ENCODE measurements at places on chromosomes 4 and X. TPM values are rescaled to one million over a fixed set of nuclear protein-coding genes. Genes with fewer than 3 reads are reported as not detected.

DNA sequence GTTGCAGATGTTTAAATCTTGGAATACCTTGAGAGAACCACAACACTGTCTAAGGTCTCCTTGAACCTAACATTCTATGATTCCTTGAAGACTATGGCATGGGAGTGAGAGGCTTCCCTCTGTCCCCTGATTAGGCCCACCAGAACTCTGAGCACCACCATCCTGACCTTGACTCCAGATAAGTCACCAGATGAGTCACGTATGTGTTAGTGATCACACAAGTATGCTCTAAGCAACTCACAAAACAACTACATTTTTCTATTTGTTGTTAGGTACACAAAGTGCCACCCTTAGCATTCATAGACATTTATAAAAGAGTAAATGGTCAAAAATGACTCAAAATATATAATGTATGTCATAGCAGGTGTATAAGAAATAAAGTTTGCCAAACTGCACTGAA, 252.9 kb upstream of the CXXC4 start:
- no peak overlapping the region for H3K4me3 ChIP-seq
- DNase-seq: no peak
- H3K36me3 ChIP-seq: no peaks in the 10 kb centered on the region

DNA sequence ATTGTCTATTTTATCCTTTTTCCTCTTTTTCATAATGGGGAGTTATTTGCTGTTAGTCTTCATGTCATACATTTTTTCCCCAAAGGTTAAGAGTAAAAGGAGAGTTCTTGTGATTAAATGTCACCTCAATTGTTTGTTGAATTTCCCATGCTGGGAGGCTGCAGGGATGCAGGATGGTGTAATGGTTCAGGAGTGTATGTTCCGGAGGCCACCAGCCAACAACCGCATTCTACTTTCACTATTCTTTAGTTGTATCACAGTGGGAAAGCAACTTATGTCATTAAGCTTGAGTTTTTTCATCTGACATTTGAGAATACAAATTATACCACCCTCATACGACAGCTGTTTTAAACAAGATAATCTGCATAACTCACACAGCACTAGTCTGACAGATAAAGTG, 15.4 kb downstream of the AFP start:
- DNase-seq: no peak
- H3K27me3 ChIP-seq: no peaks in the 10 kb centered on the region

DNA sequence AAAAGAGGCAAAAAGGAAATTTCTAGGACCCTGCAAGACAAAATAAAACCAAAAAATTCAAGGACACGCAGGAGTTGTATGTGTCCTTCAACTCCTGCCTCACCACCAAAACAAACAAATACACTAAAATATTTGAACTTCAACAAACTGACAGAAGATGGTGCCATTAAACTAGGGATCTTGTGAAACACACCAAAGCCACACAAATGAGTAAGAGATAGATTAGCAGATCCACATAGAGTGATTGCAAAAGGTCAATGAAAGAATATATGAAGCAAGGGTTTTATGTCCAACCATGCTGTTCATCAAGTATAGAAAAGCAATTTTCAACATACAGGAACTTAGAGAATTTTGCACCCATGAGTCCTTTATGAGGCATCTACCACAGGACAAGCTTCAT, 40.1 kb upstream of the SCML1 start:
- H3K4me1 ChIP-seq: no peaks in the 10 kb centered on the region
- H3K27ac ChIP-seq: no peak overlapping the region
- no peaks in the 10 kb centered on the region for H3K36me3 ChIP-seq
- no peak for DNase-seq
- no peak overlapping the region for H3K4me3 ChIP-seq

- H3K27me3 ChIP-seq: no peaks in the 10 kb centered on the region
- no peak overlapping the region for H3K27ac ChIP-seq
- H3K36me3 ChIP-seq: no peaks in the 10 kb centered on the region
- H3K4me1 ChIP-seq: peaks cover 53% of the 10 kb centered on the region
- DNase-seq: no peak
These were observed 32.6 kb upstream of the SPON2 start for GRCh38 chr4:1204828-1205585.

- H3K4me3 ChIP-seq: no peak overlapping the region
- H3K27ac ChIP-seq: no peak overlapping the region
- H3K4me1 ChIP-seq: no peaks in the 10 kb centered on the region
- no peak for DNase-seq
- H3K27me3 ChIP-seq: no peaks in the 10 kb centered on the region
These were observed 223.0 kb downstream of the PAPSS1 start for GRCh38 chr4:107497054-107497453.

DNA sequence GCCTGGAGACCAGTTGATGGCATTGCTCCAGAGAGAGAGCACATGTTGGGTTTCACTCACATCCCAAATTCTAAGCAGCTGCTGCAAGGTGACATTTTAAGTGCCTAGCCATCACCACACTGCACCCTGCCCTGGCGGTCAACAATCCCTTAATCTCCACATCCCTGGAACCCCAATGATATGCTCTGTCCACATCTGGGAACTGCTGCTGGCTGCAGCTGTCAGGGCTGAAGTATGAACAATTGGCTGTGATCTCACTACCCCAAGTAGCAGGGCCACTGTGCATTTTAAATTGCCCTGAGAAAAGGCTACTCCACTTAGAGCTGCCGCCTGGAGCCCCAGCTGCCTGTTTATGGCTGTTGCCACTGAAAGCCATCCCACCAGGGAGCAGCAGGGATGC, 190.6 kb downstream of the ACTRT1 start:
- no peak for DNase-seq
- no peak overlapping the region for H3K4me3 ChIP-seq
- H3K27ac ChIP-seq: no peak overlapping the region
- H3K4me1 ChIP-seq: no peaks in the 10 kb centered on the region
- H3K36me3 ChIP-seq: no peaks in the 10 kb centered on the region
- no peaks in the 10 kb centered on the region for H3K27me3 ChIP-seq

DNA sequence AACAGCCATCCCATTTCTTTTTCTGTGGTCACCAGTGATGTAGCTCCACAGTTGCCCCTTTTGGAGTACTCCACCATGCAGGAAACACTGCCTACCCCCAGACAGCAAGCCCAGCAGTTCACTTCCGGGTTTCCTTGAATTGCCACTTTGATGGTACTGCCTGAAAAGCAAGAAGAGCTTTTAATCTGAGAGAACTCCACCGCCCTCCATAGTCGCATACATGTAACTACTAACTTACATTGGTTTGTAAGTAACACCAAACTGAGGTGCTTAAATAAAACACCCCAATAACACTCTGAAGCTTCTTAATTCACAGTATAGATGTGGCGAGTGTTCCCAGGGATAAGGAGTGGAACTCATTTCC, 53.6 kb upstream of the HPSE start:
- H3K4me1 ChIP-seq: peaks cover 22% of the 10 kb centered on the region
- no peak overlapping the region for H3K27ac ChIP-seq
- no peaks in the 10 kb centered on the region for H3K36me3 ChIP-seq
- no peak for DNase-seq
- H3K27me3 ChIP-seq: no peaks in the 10 kb centered on the region
- no peak overlapping the region for H3K4me3 ChIP-seq

DNA sequence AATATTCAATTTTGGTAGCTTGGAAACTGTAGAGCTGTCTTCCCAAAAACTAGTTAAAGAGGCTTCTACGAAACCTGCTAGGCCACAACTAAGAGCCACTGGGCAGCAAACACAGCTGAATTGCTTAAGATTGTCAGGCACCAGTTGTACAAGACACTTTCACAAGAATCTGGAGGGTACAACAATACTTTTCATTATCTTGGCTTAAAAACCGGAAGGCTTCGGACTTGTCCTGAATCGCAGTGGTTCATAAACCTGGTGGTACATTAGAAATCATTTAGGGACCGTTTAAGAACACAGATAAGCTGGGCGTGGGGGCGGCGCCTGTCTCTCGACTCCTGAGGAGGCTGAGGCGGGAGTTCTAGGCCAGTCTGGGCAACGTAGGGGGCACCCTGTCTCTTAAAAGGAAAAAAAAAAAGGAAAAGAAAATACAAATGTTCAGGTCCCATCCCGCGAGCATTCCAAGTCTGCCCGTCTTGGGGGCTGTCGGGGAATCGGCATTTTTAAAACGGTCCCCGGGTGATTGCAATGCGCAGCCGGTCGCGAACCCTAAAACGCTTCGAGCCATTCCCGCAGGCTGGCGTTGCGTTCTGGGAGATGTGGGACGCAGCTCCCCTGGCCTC, 763 bp downstream of the PYURF start:
- H3K36me3 ChIP-seq: peaks cover 22% of the 10 kb centered on the region
- H3K4me1 ChIP-seq: peaks cover 48% of the 10 kb centered on the region
- peak overlapping the region; percentile 90 for H3K4me3 ChIP-seq

GRCh38 chrX:107673933-107674479, 45.7 kb downstream of the PRPS1 start:
- H3K27me3 ChIP-seq: no peaks in the 10 kb centered on the region
- DNase-seq: peak; percentile 83
- peak overlapping the region; percentile 94 for H3K27ac ChIP-seq
- peaks cover 54% of the 10 kb centered on the region for H3K4me1 ChIP-seq

DNA sequence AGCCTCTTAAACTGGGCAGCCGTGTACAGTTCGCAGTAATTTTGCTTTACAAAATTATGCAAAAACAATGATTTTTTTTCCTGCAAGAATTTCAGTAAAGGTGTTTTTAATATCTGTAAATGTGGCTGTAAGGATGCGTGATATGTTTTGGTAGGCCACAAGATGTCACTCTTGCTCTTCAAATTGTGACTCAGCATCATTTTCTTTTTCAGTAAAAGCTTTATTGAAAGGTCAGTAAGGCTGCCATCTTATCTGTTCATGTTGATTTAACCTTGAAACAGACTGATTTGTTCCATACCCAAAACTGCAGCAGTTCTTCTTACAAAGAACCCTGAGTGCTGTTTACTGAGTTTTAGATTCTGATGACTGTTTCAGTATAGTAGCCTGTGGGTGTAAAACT, 39.9 kb downstream of the TXLNG start:
- H3K4me1 ChIP-seq: peaks cover 12% of the 10 kb centered on the region
- peaks cover 4% of the 10 kb centered on the region for H3K36me3 ChIP-seq
- no peaks in the 10 kb centered on the region for H3K27me3 ChIP-seq
- DNase-seq: no peak
- no peak overlapping the region for H3K4me3 ChIP-seq

GRCh38 chr4:6324999-6325787, 55.5 kb downstream of the WFS1 start:
- H3K4me3 ChIP-seq: peak overlapping the region; percentile 21
- peak; percentile 34 for DNase-seq
- peak overlapping the region; percentile 87 for H3K27ac ChIP-seq
- peaks cover 18% of the 10 kb centered on the region for H3K4me1 ChIP-seq
- H3K27me3 ChIP-seq: peaks cover 24% of the 10 kb centered on the region
- H3K36me3 ChIP-seq: no peaks in the 10 kb centered on the region

- peaks cover 74% of the 10 kb centered on the region for H3K4me1 ChIP-seq
- H3K27ac ChIP-seq: peak overlapping the region; percentile 88
- H3K36me3 ChIP-seq: no peaks in the 10 kb centered on the region
These were observed 103.3 kb upstream of the SLC4A4 start for GRCh38 chr4:71235311-71236201.

DNA sequence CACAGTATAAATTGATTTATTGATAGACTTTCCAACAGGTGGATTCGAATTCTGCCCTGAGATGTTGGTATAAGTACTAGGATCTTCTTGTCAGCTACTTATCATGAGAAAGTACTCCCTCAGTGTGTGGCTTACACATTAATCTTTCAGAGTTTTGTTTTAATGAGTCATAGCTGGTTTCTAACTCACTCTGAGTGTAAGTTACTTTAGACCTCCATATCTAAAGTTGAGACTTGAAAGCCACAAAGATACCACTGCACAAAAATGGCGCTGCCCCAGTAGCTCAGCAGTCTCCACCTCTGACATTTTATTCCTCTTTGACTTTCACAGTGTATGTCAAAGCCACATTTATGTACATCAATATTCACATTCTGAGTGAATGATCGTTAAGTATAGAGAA, 318.5 kb downstream of the ARAP2 start:
- no peaks in the 10 kb centered on the region for H3K36me3 ChIP-seq
- DNase-seq: no peak
- H3K27ac ChIP-seq: no peak overlapping the region
- no peak overlapping the region for H3K4me3 ChIP-seq
- no peaks in the 10 kb centered on the region for H3K4me1 ChIP-seq

DNA sequence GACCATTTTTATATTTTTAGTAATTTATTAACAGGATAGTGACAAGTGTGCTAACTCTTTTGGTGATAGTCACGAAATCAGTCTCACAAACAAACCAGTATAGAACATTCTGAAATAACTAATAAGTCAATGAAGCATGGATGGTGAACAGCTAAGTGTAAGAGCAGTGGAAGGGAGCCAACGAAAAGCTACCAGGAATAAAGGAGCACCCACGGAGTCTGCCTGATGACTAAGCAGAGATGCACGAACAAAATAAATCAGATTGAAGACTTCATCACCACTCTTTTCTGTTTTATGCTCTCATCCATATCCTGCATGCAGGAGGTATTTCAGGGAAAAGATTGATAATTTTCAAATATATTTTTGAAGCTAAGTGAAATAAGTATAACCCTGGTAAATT, 891.1 kb upstream of the HS3ST1 start:
- DNase-seq: no peak
- H3K27ac ChIP-seq: no peak overlapping the region
- H3K36me3 ChIP-seq: no peaks in the 10 kb centered on the region
- no peaks in the 10 kb centered on the region for H3K27me3 ChIP-seq
- H3K4me3 ChIP-seq: no peak overlapping the region

- H3K4me3 ChIP-seq: no peak overlapping the region
- H3K27ac ChIP-seq: peak overlapping the region; percentile 57
- H3K27me3 ChIP-seq: no peaks in the 10 kb centered on the region
- H3K4me1 ChIP-seq: no peaks in the 10 kb centered on the region
- no peaks in the 10 kb centered on the region for H3K36me3 ChIP-seq
These were observed 162.4 kb upstream of the PRDX4 start for GRCh38 chrX:23504895-23505294.

DNA sequence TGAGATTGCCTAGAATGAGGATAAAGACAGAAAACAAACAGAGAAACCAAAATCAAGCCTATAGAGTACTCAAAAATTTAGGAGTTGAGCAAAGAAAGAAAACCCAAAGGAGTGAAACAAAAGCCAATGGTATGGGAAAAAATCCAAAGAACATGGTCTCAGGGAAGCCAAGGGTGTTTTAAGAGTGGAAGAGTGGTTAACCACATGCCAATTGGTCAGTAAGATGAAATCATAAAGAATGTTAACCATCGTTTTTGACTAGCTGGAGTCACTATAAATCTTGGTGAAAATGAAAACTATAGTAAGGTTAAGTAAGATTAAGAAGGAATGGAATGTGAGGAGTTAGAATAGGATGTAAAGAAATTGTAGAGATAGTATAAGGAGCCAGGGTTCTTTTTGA, 64.7 kb upstream of the RPL34 start:
- H3K36me3 ChIP-seq: no peaks in the 10 kb centered on the region
- no peaks in the 10 kb centered on the region for H3K27me3 ChIP-seq
- no peak overlapping the region for H3K27ac ChIP-seq
- no peak overlapping the region for H3K4me3 ChIP-seq

The GPR119 gene
- not detected for total RNA-seq

The NOCT gene
- total RNA-seq: 8.4 TPM

The SEPSECS gene
- total RNA-seq: 4.9 TPM

The ADRA2C gene
- total RNA-seq: 4.5 TPM

The CT45A1 gene
- not detected for total RNA-seq

The TBX22 gene
- not detected for total RNA-seq

The LANCL3 gene
- 0.27 TPM for total RNA-seq

The MAGEA6 gene
- total RNA-seq: not detected

The OCIAD1 gene
- total RNA-seq: 129 TPM

All from left ventricle myocardium inferior (tissue), 1 donor.